GDM1 (cell line): ENCODE measurements at places on chromosomes 4 and X.
A peak's percentile ranks its signal among the peaks of the same experiment; 100 is the strongest.

GRCh38 chr4:52263607-52264006 lies 212.5 kb downstream of the SPATA18 start:
- DNase-seq = no peak

DNA sequence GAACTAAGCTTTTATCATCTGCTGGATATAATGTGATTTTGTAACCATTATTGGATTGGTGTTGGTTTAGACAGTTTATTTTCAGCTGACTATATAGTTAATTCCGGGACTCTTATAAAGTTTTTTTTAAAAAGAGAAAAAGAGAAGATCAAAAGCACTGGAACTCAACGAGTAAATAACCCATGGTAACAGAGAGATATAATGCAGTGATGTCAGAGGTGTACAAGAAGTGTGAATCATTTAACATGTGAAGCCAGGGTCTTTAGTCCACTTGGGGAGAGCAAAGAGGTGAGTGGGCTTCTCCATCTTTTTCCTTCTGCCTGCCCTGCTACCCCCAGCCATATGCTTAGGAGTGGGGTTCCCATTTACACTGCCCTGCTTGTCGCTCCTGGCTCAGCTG lies 3.2 kb downstream of the TMEM165 start:
- no peak for DNase-seq

- DNase-seq = no peak
Observed at GRCh38 chr4:5954056-5954760, 61.3 kb upstream of the CRMP1 start.

- peak; percentile 42 for DNase-seq
Observed at GRCh38 chr4:98510757-98511517, 147.5 kb downstream of the TSPAN5 start.

GRCh38 chr4:35541888-35542213 lies 702.5 kb downstream of the ARAP2 start:
- no peak for DNase-seq

DNA sequence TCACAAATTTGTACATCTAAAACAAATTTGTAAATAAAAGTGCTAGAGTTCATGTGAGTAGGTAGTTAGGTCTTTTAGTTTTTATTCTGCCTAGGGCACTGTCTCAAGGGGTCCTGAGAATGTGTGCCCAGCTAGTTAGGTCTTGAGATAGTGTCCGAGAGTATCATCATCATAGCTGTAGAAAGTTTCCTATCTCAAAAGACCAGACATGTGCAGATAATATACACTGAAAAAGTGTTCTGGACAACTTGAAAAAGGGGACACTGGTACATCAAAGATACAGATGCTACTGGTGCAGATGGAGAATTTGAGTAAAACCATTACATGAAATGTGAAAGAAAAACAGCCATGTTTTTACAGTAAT lies 1.8 kb upstream of the ZCCHC4 start:
- no peak for DNase-seq

- DNase-seq = peak; percentile 67
Observed at GRCh38 chr4:101418055-101418454, 70.7 kb upstream of the PPP3CA start.

GRCh38 chr4:80948141-80948540 lies 82.4 kb upstream of the BMP3 start:
- DNase-seq = no peak

- DNase-seq = no peak
Observed at GRCh38 chr4:3807311-3807710, 41.1 kb downstream of the ADRA2C start.

- DNase-seq = no peak
Observed at GRCh38 chr4:30770049-30770549, 49.9 kb downstream of the PCDH7 start.

DNA sequence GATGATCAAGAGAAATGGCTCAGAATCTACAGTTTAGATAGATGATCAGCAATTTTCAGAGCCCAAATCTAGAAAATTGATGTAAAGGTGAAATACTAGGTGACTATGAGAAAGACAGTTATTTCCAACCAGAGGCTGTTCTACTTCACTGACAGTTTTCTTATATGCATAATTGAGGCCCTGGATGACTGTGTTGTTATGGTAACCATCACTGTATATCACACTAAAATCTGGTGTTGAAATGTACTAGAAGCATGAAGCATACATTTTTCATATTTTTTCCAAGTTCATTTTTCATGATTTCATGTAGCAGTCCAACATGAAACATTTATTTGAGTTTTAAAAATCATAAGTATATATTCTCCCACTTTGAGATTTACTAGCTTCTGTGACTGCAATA lies 87.4 kb downstream of the ATXN3L start:
- no peak for DNase-seq

GRCh38 chrX:15848576-15848975 lies 6.0 kb downstream of the AP1S2 start:
- no peak for DNase-seq

DNA sequence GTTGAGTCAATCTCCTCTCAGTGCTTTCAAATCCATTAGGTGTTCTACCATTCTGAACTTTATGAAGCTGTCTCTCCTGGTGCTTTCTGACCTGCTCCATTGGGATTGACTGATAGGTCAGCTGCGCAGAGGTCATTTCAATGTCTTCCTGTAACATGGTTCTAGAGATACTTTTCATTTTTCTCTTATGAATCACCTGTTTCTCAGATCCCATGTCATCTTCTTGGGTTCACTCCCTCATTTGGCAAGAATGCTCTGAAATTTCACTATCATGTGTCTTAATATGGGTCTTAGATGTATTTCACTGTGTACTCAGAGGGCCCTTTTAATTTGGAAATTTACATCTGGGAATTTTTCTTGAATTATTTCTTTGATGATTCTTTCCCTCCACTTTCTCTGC lies 13.8 kb upstream of the PGM2 start:
- DNase-seq = no peak

DNA sequence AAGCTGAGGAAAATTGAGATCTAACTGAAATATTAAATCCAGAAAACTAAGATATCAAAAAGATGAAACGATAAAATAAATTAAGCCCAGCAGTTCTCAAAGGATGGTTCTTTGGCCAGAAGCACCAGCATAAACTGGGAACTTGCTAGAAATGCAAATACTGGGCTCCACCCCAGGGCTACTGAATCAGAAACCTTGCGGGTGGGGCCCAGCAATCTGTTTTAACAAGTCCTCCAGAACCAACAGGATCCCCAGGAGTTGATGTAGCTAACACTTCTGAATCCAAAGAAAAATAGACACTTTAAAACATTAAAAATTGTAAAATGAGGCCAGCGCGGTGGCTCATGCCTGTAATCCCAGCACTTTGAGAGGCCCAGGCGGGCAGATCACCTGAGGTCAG lies 14.1 kb upstream of the TMEM154 start:
- DNase-seq = no peak

DNA sequence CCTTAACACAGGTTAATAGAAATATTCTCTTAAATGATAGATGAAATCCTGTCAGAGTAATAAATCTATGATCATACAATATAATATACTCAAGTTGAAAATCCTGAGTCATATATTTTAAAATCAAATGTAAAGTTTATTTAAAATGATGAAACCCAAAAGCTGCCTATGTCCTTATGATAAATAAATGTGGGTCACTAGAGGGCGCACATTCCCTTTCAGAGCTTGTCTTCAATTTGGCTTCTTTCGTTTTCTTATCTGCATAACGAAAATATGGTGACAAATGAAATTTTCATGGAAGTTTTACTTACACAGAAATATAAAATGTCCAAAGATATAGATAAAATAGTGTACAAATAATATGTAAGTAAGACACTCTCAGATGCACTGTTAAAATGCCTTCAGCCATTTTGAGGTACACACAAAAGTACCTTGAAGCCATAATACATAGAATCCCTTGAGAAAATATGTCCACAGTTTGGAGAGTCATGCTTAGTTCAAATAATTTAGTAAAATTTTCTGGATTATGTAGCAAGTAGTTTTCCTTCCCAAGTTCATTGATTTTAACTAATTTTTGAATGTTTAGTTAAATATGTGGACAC lies 680.4 kb downstream of the DMD start:
- peak; percentile 17 for DNase-seq
